ENCODE measurements at places on chromosomes 7 and 10.

GRCh38 chr7:31284106-31284505 is 56.4 kb downstream of the NEUROD6 start:
- no peak for DNase-seq

DNA sequence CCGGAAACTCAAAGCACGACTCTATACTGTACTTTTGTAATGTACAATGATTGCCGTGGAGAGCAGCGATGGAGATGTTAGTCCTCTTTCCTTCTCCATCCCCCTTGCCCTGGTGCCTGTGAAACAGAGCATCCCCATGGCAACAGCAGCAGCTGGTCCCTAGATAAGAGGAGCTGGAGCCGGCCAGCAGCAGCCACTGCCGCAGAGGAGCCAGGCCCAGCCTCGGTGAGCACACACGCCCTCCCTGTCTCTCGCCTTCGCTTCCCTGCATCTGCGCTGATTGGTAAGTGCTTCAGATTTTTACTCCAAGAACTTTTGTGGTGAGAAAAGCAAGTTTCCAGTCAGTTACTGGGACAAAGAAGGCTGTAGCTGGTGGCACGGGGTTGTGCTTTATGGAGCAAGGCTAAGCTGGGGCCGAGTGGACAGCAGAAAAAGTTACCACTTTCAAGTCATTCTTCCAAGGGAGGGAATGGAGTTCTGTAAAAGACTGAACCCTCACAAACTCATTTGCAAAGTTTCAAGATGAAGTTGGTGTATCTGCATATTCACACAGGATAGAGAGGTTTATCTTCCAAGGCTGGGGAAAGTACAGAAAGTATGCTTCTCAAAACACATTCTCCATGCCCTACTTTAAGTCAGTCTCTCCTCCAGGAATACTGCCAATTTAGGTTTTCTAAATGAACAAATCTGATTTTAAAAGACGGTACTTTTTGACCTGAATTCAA is at the start of gene PPP1R17:
PPP1R17 (plus strand) TSS at position 192 of the 725 bp plus-strand sequence. CDS start 5,227 bp downstream, outside the sequence.
- no peak for DNase-seq

DNA sequence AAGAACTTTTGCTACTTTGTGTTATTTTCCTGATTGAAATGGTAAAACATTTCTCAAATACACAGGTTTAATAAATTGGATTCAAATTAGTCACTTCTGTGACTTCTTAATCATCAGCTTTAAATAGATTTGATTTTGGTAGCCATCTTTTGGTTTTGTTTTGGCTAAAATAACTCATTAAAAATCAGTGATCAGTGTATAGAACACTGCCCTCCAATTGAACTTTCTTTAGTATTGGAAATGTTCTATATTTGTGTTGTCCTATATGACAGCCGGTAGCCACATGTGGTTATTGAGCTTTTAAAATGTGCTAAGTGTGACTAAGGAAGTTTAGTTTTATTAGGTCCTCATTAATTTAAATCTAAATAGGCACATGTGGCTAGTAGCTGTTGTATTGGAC is 50.4 kb downstream of the GLCCI1 start:
- DNase-seq: no peak

GRCh38 chr10:58341422-58341821 is 6.6 kb downstream of the UBE2D1 start:
- DNase-seq: no peak

- DNase-seq: no peak
Measured at GRCh38 chr10:58555170-58555929, 42.7 kb downstream of the BICC1 start.

GRCh38 chr7:25454562-25455041 is 226.3 kb upstream of the NPVF start:
- no peak for DNase-seq

DNA sequence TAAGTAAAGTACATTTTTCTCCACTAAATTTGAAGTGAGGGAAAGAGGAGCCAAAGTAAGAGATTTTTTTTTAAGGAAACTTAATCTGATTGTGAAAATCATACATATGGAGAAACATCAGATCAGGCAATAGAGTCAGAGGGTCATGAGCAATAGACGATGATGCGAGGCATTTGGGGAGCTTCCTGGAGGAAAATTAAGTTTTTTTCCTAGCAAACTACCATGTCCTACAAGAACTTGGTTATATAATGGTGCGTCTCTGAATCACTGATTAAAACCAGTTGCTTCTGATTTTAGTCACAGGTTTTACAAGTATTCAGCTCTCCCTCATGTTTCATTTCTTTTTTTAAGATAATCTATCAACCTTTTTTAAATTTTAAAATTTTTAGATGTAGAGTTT is 52.1 kb upstream of the MTURN start:
- no peak for DNase-seq

- DNase-seq: no peak
Measured at GRCh38 chr7:2001601-2002442, 230.9 kb downstream of the MAD1L1 start.

DNA sequence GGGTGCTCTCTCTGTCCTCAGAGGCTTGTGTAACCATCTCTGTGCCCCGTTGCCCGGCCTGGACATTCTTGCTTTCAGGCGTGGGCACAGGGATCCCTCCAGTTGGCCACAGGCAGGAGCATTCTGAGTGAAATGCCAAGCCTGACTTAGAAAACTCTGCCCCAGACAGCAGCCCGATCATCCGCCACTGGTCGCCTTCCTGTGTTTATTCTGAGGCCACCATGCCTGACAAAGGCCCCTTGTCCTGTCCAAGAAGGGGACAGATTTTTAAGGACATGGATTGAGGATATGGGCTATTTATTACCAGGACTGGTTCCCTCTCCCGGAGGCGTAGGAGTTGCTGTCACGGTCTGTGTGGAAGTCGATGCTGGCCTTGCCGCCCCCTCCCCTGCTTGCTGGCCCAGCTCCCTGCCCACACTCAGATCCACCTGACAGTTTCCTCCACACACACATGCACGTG is 54.3 kb downstream of the SPOCK2 start:
- no peak for DNase-seq

DNA sequence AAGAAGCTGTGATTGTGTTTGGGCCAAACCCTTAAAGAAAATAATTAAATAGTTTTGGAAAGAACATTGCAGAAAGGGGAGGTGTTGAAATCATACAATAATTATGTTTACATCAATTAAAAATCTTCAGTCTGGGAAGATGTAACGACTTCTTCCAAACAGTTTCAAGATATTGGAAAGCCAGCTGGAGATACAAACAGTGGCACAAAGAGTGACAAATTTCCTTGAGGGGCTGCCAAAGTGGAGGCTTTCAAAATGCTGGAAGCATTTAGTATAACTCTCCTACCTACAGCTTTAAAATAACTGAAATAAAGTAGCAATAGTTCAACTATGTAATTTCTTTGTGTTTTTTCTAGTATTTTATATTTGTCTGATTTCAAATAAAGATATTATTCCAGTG is 405.0 kb downstream of the DNAJB9 start:
- no peak for DNase-seq

GRCh38 chr7:34449765-34450164 is 208.3 kb upstream of the NPSR1 start:
- no peak for DNase-seq

Data from naive thymus-derived CD8-positive, alpha-beta T cell (primary cell).